Left lung (tissue), 14 donors: ENCODE measurements at places on chromosomes 7 and 10.
A peak's percentile ranks its signal among the peaks of the same experiment; 100 is the strongest.

DNA sequence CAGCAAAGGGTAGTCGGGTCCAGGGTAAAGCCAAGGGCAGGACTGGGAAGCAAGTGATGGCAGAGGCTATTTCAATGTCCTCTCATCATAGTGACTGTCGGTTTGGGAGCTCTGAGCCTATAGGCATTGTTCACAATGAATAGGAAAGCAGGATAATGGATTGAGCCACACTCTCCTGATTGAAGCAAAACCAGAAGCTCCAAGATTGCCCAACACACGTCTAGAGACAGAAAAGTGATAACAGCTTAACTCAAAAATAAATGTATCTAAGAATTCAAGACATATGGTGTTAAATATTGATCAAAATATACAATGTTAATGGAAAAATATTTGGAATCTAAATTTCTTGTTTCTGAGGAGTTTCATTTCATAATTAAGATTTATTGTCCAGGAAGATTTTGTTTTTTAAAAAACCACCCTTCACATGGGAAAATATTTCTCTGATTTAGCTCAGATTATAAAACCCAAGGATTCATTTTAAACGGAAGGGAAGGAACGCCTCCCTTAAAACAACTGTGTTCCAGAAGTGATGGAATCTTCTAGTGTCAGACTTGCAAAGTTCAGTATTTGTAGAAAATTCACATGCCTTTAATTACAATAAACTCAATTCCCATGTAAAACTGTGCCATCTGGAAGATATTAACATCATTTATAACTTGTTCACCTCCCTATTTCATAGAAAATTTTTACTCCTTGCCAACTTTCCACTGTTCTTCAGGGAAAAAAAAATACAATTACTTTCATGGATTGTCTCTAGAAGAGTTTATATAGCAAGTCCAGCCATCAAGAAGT is 54.5 kb downstream of the NRP1 start:
- DNase-seq, result no peak
- no peak overlapping the region for H3K27ac ChIP-seq
- H3K4me3 ChIP-seq, result no peak overlapping the region
- no peaks in the 10 kb centered on the region for H3K36me3 ChIP-seq

- H3K4me3 ChIP-seq, result no peak overlapping the region
- H3K27ac ChIP-seq, result no peak overlapping the region
- peaks cover 95% of the 10 kb centered on the region for H3K36me3 ChIP-seq
- no peaks in the 10 kb centered on the region for H3K27me3 ChIP-seq
- DNase-seq, result no peak
Measured at GRCh38 chr10:100359030-100359432, 12.0 kb downstream of the SCD start.

GRCh38 chr10:45135443-45136198 is 134.9 kb downstream of the ZNF22 start:
- H3K27me3 ChIP-seq, result no peaks in the 10 kb centered on the region
- no peaks in the 10 kb centered on the region for H3K4me1 ChIP-seq
- DNase-seq, result no peak
- no peaks in the 10 kb centered on the region for H3K36me3 ChIP-seq
- H3K27ac ChIP-seq, result no peak overlapping the region

DNA sequence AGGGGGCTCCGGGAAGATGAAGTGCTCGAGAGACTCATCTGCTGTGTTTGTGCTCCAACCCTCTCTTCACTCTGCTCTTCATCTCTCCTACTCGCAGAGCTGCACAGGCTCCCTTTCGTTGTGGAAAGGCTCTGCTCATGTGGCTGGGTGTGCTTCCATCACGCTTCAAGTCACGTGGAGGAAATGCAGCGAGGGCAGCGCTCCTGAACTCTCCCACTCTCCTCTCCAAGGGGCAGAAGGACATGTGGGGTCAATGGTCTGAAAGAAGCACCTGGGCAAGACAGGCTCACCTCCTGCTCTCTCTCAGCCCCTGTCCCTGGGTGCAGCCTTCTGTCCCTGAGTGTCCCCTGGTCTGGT is 72.6 kb downstream of the USP6NL start:
- H3K27ac ChIP-seq, result no peak overlapping the region
- no peak overlapping the region for H3K4me3 ChIP-seq
- no peaks in the 10 kb centered on the region for H3K36me3 ChIP-seq

DNA sequence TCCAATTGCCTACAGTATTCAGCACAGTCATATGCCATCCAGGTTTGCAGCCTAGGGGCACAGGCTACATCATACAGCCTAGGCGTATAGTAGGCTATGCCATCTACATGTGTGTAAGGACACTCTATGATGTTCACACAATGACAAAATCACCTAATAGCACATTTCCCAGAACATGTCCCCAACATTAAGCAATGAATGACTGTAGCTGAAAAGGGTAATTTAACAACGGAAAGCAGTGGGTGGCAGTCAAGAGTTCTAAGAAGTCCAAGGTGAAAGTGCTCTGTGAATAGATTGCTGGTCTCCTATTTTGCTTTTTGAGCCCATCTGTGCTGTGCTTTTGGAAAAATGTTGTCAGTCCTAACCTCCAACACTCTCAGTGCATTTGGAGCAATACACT is 162.6 kb downstream of the KLF6 start:
- H3K4me1 ChIP-seq, result no peaks in the 10 kb centered on the region
- no peak for DNase-seq
- no peak overlapping the region for H3K4me3 ChIP-seq
- no peaks in the 10 kb centered on the region for H3K27me3 ChIP-seq

GRCh38 chr7:27154901-27155815 is 1.3 kb downstream of the HOXA7 start:
- H3K27ac ChIP-seq, result peak overlapping the region; percentile 58
- H3K27me3 ChIP-seq, result peaks cover 93% of the 10 kb centered on the region
- peak overlapping the region; percentile 46 for H3K4me3 ChIP-seq

DNA sequence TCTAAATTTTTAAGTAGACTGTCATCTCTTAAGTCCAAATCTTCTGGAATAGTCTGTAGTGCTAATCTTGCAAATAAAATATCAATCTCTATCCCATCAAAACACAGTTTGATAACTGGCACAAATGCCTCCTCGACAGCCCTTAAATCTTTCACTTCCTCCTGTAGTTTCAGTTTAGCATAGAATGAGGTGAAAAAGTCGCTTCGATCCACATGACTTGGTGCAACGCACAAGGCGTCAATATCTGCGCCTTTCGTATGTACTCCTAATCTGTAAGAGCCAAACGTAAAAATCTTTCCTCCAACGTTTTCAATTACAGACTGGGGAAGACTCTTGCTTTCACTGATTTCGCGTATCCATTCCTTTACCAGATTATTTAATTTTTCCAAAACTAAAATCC is 603 bp downstream of the PAPOLB start:
- H3K4me1 ChIP-seq, result no peaks in the 10 kb centered on the region
- peaks cover 20% of the 10 kb centered on the region for H3K27me3 ChIP-seq
- peak overlapping the region; percentile 6 for H3K4me3 ChIP-seq
- no peak for DNase-seq
